ENCODE measurements at places on chromosomes 13 and 19.

DNA sequence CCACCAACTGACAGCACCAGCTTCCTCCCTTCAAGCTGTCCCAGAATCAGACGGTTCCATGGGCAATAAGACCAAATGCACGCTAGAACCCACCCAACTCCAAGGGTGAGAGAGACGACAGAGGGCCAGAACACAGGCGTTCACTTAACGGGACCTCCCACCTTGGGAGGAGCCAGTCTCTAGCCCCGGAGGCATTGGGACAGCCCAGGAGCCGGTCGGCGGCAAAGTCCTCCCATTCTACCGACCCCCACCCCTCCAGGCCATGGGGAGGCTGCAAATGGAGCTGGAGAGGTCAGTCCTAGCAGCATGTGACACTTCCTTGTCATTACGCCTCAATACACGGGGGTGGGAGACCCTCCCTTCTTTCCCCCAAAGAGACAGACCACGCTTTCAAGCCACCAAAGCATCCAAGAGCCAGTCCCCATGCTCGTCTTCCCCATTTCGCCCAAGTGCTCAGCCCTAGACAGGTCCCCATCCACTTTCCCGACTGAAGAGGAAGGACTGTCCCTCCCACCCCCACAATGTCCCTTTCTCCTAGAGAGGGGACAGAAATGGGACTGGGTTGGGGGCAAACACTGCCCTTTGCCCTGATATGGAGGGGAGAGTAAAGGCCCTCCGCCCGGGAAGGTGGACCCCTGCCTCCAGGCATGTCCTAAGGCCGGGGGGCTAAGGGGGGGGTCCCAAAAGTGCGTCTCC is 964 bp downstream of the KHSRP start:
- no peak for DNase-seq

DNA sequence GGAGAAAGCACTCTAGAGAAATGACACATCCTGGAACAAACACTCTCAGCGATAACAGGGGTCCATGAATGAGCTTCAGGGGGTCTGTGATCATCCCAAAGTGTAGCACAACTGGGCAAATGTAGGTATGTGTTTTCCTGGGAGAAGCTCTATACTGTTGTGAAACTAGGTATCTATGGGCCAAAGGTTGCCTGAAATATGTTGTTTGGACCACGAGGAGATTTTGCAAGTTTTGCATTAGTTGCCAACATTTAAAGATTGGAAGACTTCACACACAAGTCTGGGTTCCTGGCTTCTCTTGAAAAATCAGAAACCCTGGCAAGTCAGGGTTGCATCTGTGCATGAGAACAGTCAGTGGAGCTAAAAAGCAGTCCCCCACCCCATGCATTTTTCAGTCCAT is 26.7 kb upstream of the POU2F2 start:
- no peak for DNase-seq

DNA sequence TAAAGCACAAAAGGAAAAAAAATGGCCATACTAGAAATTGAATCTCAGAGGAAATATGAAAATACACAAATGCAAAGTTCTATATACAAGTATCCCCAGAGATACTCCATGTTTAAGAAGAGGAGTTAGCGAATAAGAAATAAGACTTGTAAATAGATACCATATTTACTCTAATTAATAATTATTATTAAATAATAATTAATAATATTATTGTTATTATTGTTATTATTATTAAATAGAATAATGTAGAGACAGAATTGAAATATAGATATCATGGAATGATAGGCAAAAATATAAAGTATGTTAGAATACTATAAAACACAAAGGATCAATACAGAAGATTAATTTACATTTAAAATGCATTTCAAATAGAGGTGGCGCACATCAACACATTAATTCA is 1047.5 kb upstream of the MIR17HG start:
- no peak for DNase-seq

DNA sequence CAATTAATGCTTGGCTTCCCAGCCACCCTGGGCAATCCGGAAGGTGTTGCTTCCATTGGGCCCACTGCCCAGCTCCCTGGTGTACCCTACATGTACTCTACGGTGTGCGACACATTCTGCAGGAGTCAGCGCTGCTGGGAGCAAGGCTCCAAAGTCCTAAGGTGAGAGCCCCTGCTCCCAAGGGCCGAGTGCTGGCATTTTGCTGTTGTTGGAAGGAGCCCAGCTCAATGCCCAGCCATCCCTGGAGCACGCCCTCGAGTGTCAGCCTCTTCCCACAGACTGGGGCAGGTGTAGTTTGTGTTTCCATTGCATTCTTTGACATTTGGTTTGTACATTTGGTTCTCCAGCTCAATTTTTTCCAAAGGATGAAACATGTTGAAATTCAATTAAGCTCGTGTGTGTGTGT is 64.6 kb downstream of the GGACT start:
- no peak for DNase-seq

DNA sequence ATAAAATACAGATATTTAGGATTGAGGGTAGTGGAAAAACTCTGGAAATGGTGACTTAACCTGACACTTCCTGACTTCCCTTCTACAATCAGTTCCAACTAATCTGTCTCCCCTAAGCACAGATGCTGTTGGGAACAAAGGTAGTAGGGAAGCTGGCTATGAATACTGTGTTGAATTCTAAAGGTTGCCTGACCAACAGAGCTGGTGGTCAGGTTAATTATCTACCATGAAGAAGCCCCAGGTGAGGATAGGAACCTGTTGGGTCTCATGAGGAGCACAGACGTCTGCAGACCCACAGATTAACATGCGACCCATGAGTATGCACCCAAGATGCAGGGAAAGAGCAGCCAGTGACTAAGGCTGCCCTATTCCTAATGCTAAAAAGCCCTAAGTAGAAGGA is 172.3 kb downstream of the DIAPH3 start:
- no peak for DNase-seq
